Substantia nigra (tissue), 51 donors: ENCODE measurements at places on chromosomes 16 and 17.

DNA sequence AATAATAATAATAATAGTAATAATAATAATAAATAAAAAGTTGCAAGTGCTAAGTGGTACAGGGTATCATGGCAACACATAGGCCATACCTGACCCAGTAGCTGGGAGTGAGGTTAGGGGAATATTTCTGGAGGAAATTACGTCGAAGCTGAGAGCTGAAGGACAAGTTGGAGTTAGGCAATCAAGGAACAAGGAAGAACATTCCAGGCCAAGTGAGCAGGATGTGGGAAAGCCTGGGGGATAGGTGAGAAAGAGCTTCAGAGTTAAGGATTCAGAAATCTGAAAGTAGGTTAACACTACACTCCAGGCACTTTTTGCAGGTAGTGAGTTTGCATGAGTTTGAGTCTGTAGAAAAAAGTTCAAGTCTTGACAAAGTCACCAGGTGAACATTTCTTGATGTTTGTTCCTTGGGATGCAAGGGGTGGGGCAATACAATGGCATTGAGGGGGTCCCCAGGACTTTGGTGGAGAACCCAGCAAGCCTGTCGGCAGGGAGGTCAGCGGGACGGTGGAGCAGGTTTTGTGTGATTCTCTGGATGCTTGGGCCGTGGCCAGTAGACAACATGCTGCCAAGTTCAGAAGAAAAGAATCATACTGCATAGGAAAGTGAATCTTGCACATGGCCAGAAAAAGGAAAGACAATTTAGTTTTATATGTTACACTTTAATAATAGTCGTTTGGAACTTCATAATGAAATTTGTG lies 27.7 kb upstream of the MPHOSPH6 start:
- no peak for DNase-seq

DNA sequence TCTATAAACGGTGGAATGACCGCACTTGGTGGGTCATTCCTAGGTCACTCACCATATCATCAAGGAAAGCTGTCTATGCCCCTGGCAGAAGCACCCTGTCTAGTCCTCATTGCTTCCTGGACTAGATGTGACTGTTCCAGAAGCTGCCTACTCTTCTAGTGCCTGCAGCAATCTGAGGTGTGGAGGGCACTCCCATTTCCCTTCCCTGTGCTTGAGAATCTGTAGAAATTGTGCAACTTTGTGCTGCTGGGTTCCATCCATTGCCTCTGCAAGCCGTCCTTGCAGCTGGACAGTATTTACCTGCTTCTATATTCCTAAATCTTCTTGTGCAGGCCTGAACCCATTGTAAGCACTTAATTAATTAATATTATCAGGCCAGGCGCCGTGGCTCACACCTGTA lies 52.1 kb downstream of the CACNG3 start:
- no peak for DNase-seq

DNA sequence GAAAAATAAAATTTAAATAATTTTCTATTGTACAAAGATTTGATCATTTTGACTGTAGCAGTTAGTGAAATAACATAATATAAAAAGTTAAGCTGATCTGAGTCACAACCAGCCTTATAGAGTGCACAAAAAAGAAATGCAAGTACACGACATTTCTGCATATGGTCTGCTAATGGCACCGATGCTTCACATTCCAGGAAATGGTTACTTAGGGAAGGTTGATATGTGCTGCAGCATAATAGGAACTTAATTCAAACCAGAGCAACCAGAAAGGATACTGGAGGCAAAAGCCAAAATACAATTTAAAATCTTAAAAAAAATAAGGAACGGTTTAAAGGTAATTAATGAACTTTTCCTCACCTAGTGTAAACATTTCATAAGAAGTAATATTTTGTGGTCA lies 10.0 kb upstream of the CFDP1 start:
- no peak for DNase-seq

DNA sequence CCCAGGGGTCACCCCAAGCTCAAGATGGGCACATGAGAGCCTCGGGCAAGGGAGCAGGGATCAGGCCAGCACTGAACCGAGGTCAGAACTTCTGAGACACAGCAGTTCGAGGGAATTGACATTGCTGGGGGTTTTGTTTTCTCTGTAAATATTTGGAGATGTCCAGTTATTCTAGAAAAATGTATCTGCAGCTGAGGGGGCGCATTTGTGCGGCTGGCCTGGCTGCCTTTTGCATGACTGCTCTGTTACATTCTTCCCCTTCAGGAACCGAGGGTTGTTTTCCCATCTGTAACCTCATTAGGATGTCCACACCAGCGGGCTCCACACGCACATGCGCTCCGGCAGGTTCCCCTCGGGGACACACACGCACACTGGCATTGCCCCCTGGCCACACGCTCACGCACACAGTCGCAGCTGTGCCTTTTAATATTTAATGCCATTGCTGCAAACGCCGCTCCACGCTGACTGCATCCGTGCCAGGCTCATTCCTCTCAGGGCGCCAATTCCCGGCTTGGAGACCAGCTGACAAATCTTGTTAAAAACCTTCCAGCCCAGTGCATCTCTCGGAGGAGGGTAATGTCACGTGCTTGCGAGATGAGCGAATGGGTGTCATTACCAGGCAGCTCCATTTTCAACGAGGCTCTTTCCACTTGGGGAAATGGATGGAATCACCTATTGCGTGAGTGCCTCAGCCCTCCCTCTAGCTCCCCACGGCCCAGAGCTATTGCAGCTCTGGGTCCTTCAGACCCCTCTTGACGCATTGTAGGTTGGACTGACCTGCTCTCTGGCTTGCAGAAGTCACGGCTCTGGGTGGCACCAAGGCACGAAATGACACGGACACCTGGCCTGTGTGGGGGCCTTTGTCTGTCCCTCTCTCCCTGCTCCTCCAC lies 13.1 kb downstream of the CCR7 start:
- DNase-seq, result no peak

DNA sequence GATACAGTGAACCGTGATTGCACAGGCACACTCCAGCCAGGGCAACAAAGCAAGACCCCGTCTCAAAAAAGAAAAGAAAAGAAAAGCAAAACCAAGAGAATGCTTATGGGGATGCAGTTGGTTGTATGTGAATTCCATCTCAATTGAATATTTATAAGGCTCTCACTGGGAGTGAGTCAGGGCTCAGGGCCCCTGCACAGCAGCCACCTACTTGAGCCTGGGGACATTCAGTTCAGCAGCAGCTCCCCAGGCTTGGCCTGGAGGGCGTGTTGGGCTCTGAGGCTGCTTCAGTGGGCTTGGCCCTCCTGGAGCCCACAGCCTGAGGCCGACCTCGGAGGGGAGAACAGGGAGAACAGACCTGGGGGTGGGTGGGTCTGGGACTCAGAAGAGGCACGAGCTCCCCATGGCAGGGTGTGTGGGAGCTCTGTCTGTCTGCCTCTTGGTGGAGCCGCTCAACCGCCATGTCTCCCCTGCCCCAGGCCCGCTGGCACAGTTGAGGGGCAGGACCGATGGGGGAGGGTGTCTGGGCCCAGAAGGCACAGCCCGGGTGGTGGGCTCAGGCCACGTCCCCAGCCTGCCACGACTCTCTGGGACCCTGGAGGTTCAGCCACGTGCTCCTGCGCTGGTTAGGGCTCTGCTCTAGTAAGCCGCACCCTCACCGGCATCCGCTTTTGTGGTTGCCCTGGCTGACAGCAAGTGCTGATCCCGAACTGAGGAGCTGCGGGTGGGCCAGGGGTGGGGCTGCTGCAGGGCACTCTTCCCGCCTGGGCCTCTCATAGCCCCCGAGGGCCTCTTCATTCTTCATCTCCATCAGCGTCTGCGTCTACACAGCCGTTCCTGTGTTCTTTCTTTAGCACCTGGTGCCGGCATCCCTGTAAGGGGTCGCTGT lies 24.8 kb downstream of the ZFPM1 start:
- no peak for DNase-seq
